ENCODE measurements at places on chromosomes 12 and 14.

DNA sequence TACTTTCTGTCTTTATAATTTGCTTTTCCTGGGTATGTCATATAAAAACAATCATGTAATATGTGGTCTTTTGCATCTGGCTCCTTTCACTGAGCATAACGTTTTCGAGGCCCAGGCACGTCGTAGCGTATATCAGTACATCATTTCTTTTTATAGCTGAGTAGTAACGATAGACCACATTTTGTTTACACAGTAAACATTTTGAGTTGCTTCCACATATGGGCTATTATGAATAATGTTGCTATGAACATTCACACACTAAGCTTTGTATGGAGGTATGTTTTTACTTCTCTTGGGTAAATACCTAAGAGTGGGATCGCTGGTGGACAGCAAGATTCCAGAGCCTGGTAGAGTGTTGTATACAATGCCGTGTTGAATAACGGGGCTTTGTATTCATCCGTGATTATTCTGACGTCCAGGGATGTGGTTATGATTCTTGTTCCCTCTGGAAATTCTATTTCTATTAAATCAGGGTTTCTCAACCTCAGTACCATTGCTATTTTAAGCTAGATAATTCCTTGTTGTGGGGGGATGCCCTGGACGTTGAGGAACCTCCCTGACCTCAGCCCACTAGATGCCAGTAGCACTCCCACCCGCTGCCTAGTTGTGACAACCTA, 38.9 kb upstream of the CIT start:
- no peak for DNase-seq

- no peak for DNase-seq
These were observed 125.9 kb upstream of the NTF3 start for GRCh38 chr12:5305886-5306545.

GRCh38 chr14:27917896-27918295, 848.7 kb upstream of the FOXG1 start:
- no peak for DNase-seq

GRCh38 chr14:105496831-105497591, 6.0 kb downstream of the TEDC1 start:
- DNase-seq = no peak

- DNase-seq = no peak
These were observed 136.4 kb downstream of the SLC35F4 start for GRCh38 chr14:57729208-57730187.

GRCh38 chr12:126998747-126999285, 1268.2 kb upstream of the TMEM132C start:
- no peak for DNase-seq

DNA sequence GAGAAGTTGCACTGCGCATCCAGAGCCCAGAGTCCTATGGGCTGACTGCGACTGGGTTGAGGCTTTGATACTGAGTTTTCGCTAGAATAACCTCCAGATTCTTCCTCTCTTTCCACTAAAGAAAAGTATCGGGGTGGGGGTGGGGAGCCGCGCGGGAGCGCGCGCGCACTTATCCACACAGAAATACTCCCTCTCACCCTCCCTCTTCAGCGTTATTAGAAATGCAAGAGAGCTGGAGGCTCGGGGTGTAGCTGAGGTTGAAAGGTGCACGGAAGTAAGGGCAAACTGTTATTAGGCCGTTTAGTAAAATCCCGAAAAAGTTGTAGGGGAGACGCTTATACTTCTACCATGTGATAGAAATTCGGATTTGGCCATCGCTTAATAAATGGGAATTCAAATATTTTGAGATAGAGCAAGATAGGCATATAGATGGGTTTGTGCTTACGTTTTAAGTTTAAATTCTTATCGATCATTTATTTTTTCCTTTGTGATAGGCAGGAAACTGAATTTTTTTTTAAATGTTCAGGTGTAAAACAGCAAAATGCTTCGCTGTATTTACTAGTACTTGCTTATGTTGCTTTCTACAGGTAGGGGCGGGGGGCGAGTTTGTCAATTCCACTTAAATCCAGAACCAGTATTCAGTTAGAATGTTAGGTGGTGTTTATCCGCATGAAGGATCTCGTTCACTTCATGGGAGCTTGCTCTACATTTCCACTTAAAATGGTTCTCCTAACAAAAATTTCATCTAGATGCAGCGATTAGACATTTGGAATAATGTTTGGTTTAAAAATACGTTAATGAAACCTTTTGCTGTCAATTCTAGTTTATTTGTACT, 1.1 kb downstream of the ARHGAP5 start:
- no peak for DNase-seq

- no peak for DNase-seq
These were observed 4.9 kb upstream of the RNASE1 start for GRCh38 chr14:20807304-20808161.

DNA sequence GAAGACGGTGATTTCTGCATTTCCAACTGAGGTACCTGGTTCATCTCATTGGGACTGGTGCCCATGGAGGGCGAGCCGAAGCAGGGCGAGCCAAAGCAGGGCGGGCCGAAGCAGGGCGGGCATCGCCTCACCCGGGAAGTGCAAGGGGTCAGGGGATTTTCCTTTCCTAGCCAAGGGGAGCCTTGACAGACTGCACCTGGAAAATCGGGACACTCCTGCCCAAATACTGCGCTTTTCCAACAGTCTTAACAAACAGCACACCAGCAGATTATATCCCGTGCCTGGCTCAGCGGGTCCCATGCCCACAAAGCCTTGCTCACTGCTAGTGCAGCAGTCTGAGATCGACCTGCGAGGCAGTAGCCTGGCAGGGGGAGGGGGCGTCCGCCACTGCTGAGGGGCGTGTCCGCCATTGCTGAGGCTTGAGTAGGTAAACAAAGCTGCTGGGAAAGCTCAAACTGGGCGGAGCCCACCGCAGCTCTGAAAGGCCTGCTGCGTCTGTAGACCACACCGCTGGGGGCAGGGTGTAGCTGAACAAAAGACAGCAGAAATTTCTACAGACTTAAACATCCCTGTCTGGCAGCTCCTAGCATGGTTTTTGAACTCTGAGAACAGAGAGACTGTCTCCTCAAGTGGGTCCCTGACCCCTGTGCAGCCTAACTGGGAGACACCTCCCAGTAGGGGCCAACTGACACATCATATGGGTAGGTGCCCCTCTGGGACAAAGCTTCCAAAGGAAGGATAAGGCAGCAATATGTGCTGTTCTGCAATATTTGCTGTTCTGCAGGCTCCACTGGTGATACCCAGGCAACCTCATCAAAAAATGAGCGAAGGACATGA, 77.2 kb downstream of the BAZ1A start:
- no peak for DNase-seq

- no peak for DNase-seq
These were observed 47.7 kb downstream of the PSMA6 start for GRCh38 chr14:35339761-35340406.

DNA sequence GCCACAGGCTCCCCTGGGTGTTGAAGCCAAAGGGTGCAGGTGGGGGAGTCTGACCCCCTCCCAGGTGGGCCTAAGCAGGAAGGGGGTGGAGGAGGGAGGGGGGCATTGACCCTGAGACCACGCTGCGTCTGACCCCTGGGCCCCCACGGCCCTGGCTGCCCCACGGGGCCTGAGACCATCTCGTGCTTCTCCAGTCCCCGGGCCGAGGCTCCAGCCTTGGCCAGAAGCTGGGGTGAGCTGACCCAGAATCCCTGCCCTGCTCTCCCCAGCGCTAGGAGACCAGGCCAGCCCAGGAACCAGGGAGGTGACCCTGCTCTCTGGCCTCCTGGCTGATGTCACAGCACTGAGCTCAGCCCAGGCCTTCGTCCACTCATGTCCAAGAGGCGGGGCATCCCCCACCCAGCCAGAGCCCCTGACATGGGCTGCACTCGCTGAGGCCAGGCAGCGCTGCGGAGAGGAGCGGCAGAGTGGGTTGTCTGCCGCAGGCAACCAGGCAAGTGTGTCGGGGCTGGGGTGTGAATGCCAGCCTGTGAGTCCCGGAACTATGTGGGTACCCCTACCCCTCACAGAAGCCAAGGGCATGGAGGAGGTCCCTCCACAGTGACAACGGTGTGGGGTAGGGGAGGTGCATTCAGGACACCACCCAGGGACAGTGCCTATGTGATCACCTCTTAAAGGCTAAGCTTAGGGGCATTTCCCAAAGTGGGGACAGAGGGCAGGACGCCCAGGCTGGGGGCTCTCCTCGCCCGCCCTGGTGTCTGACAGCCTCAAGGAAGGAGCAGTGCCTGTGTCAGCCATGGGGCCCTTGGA, 6.3 kb downstream of the TRMT61A start:
- no peak for DNase-seq

DNA sequence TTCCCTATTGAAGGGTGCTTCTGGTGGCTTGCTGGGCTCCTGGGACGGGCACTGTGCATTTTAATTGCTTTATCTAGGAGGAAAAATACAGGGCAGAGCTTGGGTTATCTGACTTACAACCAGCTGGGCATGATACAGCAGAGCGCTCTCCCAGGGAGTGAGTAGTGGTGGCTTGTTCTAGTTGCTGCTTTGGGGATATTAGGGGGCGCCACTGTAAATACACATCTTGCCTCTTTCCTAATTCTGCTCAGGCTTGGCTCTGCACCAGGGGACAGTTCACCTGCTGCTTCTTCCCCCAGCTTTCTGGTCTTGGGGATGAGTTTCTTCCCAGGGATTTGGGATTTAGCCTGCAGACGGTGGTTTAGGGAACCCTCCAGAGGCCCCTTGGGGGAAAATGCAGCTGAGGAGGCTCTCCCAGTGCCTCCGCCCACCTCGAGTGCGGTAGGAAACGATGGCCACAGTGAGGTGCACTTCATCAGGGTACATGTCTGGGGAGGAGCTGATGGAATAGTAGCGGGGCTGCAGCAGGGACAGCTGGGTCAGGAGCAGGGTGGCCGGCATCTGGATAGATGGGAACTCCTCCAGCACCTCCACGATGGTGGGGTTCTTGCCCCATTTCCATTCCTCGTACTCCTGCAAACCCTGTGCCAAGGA, 36.9 kb upstream of the FBXO21 start:
- no peak for DNase-seq

DNA sequence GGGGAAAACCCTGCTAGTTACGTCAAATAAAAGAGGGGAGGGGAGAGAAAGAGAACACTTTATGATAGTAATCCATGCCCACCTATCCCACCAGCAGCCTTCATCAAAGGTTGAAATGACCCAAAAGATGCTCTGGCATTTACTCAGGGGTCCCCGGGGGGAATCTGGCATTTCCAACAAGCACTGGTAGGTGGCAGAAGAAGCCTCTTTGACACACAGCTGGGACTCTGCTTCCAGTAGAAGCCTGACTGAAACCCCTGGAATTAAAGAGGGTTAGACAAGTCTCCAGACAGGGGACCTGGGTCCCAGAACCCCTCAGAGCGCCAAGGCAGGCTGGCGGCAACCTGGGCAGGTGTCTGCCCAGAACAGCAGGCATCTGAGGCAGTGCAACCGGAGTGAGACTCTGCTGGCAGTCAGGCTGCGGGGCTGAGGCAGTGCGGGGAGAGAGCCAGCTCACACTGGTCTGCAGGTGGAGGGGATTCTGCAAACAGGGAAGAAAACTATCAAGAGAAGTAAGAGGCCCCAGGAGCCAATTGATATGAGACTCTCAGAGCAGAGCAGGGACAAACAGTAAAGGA, 85.0 kb upstream of the CAPRIN2 start:
- no peak for DNase-seq

- no peak for DNase-seq
These were observed 61.0 kb downstream of the HMGA2 start for GRCh38 chr12:65885312-65885711.

GRCh38 chr12:11653215-11653753, 3.8 kb downstream of the ETV6 start:
- peak; percentile 58 for DNase-seq

GRCh38 chr12:54126696-54127537, 61.9 kb downstream of the SMUG1 start:
- peak; percentile 30 for DNase-seq

GRCh38 chr14:51396222-51396815, 156.3 kb downstream of the TMX1 start:
- DNase-seq = no peak

DNA sequence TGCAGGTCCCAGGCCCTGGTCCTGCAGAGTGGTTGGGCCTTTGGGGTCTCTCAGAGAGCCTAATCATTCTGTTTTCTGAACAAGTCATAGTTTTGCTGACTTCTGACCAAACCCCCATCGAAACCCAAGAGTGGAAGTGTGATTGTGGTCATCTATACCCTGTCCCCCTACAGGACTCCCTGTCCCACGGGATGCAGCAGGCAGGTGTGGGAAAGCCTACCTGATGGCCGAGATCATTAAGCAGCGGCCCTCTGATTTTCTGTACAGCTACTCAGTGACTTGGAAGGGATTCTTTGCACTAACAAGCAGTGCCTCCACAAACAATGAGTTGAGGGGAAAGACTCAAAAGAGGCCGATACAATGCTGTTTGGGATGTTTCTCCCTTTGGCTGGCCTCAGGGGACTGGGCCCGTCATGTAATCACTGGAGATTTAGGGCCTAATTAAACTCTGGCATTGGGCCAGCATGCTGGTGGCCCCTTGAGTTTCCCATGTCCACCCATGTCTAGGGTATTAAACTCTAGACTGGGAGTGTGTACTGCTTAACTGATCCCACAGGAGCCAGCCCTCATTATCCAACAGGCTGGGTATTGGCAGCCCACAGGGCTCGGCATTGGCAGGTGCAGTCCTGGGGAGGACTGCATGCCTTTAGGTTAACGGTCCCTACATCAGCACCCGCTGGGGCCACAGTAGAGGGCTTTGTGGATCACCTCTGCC, 192.8 kb downstream of the ZFP36L1 start:
- DNase-seq = no peak

DNA sequence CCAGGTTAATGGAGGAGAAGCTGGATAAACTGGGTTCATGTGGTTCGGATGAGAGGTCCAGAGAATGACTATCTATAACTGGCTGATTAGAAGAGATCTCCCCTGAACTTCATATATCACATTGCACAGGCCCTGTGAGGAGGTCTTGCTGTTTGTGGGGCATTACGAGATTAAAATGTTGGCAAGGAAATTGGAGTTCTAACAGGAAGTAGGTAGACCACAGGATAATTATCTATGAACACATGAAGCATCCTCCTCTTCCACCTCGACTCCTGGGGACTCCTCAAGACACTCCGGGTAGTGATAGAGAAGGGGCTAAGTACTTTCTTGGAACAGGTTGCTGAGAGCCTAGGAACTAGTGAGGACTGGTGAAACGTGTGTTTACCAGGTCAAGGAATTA, 418.8 kb downstream of the KCNH5 start:
- DNase-seq = no peak

DNA sequence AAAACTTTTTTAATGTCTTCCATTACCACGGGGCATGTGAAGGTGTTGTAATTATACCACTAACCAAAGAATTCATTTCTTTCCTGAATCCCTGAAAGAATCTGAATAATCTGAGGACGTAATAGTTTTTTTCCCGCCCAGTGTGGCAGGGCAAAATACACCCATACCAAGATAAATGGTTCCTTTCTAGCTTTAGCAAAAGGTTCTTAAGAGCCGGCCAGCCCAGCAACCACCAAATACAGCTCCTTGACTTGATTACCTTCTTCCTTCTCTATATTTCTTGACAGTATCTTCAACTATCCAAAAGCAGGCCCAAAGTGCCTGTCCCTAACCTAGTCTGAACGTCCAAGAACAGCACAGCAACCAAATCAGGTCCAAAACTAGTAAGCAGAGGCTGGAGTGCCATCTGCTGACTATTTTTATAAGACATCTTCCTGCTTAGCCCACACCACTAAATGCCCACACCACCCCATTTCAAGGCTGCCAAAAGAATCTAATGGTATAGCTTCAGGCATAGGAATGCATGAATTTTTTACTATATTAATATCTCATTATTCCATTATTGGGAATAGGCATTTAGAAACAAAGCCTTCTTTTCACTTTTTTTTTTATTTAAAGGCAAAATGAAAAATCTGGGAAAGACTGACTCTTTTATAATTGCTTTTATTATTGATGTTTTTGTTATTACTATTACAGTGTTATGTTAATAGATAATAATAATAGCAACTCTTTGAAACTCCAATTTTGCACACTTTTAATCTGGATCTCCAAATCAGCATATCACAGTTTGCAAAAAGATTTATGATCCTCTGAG, 524.4 kb downstream of the MED13L start:
- no peak for DNase-seq
